Heart left ventricle (tissue), 16 donors: ENCODE measurements at places on chromosomes 16 and 17. TPM values are rescaled to one million over a fixed set of nuclear protein-coding genes. Genes with fewer than 3 reads are reported as not detected.

- no peak overlapping the region for H3K4me3 ChIP-seq
- peaks cover 14% of the 10 kb centered on the region for H3K4me1 ChIP-seq
- H3K27ac ChIP-seq = no peak overlapping the region
- no peaks in the 10 kb centered on the region for H3K36me3 ChIP-seq
These were observed 987 bp upstream of the SLC4A1 start for GRCh38 chr17:44268709-44269534.

- H3K27ac ChIP-seq = no peak overlapping the region
- no peaks in the 10 kb centered on the region for H3K36me3 ChIP-seq
- DNase-seq = no peak
- no peaks in the 10 kb centered on the region for H3K27me3 ChIP-seq
- no peaks in the 10 kb centered on the region for H3K4me1 ChIP-seq
These were observed 216.2 kb downstream of the HS3ST3A1 start for GRCh38 chr17:13385481-13385911.

GRCh38 chr16:10205688-10206087 is 23.5 kb upstream of the GRIN2A start:
- H3K27ac ChIP-seq = no peak overlapping the region
- no peaks in the 10 kb centered on the region for H3K36me3 ChIP-seq
- no peak for DNase-seq
- H3K4me3 ChIP-seq = no peak overlapping the region
- no peaks in the 10 kb centered on the region for H3K4me1 ChIP-seq

DNA sequence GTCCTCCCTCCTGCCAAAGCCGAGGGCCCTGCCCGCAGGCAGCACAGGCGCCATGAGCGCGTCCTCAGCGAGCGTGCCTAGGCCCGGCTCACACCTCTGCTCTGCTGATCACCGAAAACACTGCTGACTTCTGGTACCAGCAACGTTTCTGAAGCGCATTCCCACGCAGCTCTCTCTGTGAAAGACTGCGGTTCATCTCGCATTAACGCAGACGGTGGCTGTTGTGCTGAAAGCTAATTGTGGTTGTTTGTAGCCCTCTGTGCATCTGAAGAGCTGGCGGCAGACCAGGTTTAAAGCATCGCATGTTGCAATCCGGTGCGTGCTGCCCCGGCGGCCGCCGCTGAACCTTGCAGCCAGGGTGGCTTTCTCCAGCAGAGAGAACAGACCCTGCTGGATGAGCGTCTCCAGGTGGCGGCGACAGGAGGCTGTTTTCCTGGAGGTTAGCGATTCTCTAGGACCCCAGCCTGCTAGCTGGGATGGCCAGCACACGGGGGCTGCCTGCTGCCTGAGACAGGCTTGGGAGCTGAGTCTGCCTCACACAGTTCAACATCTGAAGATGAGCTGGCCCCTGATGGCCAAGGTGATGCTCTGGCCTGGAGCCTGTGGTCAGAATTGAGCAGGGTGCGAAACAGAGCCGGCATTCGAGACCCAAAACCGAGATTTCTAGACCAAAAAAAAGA is 49.8 kb upstream of the CHMP6 start:
- no peak for DNase-seq
- no peaks in the 10 kb centered on the region for H3K4me1 ChIP-seq
- H3K36me3 ChIP-seq = no peaks in the 10 kb centered on the region
- H3K4me3 ChIP-seq = no peak overlapping the region

GRCh38 chr16:30003670-30004423 is 7.0 kb downstream of the DOC2A start:
- no peak for DNase-seq
- no peak overlapping the region for H3K4me3 ChIP-seq
- no peak overlapping the region for H3K27ac ChIP-seq
- H3K27me3 ChIP-seq = peaks cover 5% of the 10 kb centered on the region
- H3K36me3 ChIP-seq = peaks cover 20% of the 10 kb centered on the region
- no peaks in the 10 kb centered on the region for H3K4me1 ChIP-seq

DNA sequence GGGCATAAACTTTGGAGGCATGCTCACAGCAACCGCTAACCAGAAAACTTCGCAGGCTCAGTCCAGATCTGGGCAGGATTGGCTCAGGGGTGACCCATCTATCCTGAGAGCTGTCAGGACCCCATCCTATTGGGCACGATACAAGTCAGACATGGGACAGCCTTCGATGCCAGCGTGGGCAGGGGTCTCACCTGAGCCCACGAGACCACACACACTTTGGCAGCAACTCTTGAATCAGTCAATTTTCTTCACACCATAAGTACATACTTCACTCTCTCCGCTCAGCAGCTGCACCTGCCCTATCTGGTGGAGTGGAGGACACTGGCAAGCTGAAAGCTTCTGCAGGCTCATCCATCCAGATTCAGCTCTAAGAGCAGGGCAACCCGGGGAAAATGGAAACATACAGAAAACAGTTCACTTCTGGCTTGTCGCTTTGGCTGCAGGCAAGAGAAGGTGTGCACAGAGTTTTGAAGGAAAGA is 48.3 kb downstream of the ZFHX3 start:
- H3K4me3 ChIP-seq = no peak overlapping the region
- H3K36me3 ChIP-seq = no peaks in the 10 kb centered on the region
- peak overlapping the region; percentile 17 for H3K27ac ChIP-seq
- no peak for DNase-seq
- H3K4me1 ChIP-seq = peaks cover 14% of the 10 kb centered on the region
- H3K27me3 ChIP-seq = no peaks in the 10 kb centered on the region

GRCh38 chr16:75559564-75560372 is 3.7 kb upstream of the TMEM231 start:
- no peaks in the 10 kb centered on the region for H3K27me3 ChIP-seq
- DNase-seq = peak; percentile 47
- H3K4me3 ChIP-seq = no peak overlapping the region
- no peaks in the 10 kb centered on the region for H3K36me3 ChIP-seq
- H3K27ac ChIP-seq = no peak overlapping the region

DNA sequence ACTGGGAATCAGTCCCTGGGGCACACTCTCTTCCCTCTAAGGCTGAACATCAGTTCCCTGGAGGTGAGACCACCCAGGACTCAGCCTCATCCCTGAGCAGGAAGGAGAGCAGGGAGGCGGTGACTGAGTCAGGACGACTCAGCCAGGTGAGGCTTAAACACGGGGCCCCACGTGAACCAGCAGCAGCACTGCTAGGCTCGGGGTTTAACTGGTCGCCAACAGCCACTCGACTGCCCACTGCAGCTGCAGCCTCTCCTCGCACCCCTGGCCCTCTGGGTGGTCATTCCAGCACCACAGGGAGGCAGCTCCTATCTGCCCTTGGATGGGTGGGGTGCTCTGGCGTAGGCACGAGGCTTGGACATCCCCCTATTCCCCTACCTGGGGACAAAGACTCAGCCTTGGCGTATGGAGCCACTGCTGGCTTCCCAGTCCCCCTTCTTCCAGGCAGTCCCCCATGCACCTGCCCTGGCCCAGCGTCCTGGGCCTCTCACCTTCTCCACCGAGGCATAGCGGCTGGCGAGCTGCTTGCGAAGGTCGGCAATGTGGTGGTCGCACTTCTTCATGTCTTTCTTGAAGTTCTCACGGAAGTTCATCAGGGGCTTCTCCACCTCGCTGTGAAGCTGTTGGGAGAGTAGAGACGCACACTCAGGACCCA is 21.2 kb upstream of the RCVRN start:
- no peaks in the 10 kb centered on the region for H3K36me3 ChIP-seq

DNA sequence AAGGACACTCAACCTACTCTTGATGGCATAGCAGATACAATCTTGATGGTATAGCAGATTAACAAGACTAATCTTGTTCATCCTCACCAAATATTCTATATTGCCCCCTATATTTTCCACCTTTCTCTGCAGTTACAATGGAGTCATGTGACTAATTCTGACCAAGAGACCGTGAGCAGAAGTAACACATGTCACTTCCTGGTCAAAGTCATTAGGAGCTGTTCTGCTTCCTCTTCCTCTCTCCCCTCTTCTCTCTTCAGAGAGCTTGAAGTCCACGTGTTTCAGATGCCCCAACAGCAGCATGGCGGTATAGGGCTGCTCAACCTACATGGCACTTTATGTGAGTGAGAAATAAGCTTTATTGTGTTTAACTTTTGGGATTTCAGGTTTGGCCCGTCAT is 55.3 kb upstream of the ERCC4 start:
- DNase-seq = no peak
- H3K4me3 ChIP-seq = no peak overlapping the region
- H3K4me1 ChIP-seq = no peaks in the 10 kb centered on the region
- no peak overlapping the region for H3K27ac ChIP-seq

- H3K27me3 ChIP-seq = no peaks in the 10 kb centered on the region
- DNase-seq = peak; percentile 15
- peaks cover 8% of the 10 kb centered on the region for H3K4me1 ChIP-seq
- no peak overlapping the region for H3K27ac ChIP-seq
These were observed 5.3 kb downstream of the CNP start for GRCh38 chr17:41971721-41972523.

DNA sequence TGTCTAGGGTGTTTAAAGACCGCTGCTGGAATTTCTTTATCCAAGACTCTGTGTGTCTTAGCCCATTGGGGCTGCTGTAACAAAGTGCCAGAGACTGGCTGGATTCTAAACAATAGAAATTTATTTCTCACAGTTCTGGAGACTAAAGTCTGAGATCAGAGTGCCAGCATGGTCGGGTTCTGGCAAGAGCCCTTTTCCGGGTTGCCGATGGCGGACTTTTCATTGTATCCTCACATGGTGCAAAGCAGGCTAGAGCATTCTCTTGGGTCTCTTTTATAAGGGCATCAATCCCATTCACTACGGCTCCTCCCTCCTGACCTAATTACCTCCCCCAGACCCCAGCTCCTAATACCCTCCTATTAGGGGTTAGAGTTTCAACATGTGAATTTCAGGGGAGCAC is 9.5 kb downstream of the NLRC5 start:
- H3K4me1 ChIP-seq = peaks cover 10% of the 10 kb centered on the region
- peak overlapping the region; percentile 82 for H3K27ac ChIP-seq
- H3K4me3 ChIP-seq = no peak overlapping the region
- DNase-seq = no peak
- H3K36me3 ChIP-seq = no peaks in the 10 kb centered on the region
- no peaks in the 10 kb centered on the region for H3K27me3 ChIP-seq

- no peak overlapping the region for H3K4me3 ChIP-seq
- no peak for DNase-seq
- H3K27me3 ChIP-seq = peaks cover 19% of the 10 kb centered on the region
- peaks cover 4% of the 10 kb centered on the region for H3K4me1 ChIP-seq
These were observed 1.2 kb downstream of the GFAP start for GRCh38 chr17:44914148-44914547.

- no peak overlapping the region for H3K4me3 ChIP-seq
- H3K4me1 ChIP-seq = peaks cover 38% of the 10 kb centered on the region
- no peak for DNase-seq
These were observed 21.0 kb upstream of the SEC14L1 start for GRCh38 chr17:77119668-77120301.

DNA sequence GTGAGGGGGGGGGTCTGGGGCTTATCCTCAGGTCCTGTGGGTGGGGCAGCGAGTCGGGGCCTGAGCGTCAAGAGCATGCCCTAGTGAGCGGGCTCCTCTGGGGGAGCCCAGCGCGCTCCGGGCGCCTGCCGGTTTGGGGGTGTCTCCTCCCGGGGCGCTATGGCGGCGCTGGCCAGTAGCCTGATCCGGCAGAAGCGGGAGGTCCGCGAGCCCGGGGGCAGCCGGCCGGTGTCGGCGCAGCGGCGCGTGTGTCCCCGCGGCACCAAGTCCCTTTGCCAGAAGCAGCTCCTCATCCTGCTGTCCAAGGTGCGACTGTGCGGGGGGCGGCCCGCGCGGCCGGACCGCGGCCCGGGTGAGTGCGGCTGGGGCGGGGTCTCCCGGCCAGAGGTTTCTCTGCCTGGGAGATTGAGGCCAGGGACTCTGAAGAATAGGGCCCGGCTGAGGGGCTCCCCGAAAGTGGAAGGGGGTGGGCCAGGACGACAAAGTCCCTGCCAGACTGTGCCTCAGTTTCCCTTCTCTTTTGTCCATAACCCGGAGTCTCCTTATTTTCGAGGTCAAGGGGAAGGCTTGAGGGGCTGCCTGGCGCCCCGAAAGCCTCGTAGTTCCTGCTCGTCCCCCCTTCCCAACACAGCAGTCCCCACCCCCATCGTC is at the start of gene FGF11:
Gene FGF11 (plus strand): TSS at position 51 of the 651 bp plus-strand sequence. CDS start 109 bp downstream, at position 160.
- peaks cover 12% of the 10 kb centered on the region for H3K27me3 ChIP-seq
- H3K4me3 ChIP-seq = peak within 1 kb of the TSS; percentile 50
- H3K4me1 ChIP-seq = peaks cover 4% of the 10 kb centered on the region
- DNase-seq = no peak

- H3K27me3 ChIP-seq = no peaks in the 10 kb centered on the region
- H3K4me3 ChIP-seq = no peak overlapping the region
- DNase-seq = no peak
- no peak overlapping the region for H3K27ac ChIP-seq
- H3K4me1 ChIP-seq = peaks cover 62% of the 10 kb centered on the region
These were observed 17.3 kb downstream of the KANSL1 start for GRCh38 chr17:46175891-46176290.

- H3K4me1 ChIP-seq = peaks cover 14% of the 10 kb centered on the region
- H3K4me3 ChIP-seq = no peak overlapping the region
These were observed 39.7 kb downstream of the NUP93 start for GRCh38 chr16:56769677-56770076.

The KCNH6 gene
- polyA plus RNA-seq = 0.01 TPM

The DHX58 gene
- polyA plus RNA-seq = 4.9 TPM

The DPEP1 gene
- polyA plus RNA-seq = not detected

The KRT14 gene
- not detected for polyA plus RNA-seq

The SRL gene
- 218 TPM for polyA plus RNA-seq

The AIPL1 gene
- not detected for polyA plus RNA-seq

The PERCC1 gene
- polyA plus RNA-seq = 0.11 TPM
